ENCODE measurements at places on chromosomes 3 and 15. TPM values are rescaled to one million over a fixed set of nuclear protein-coding genes. Genes with fewer than 3 reads are reported as not detected.

RNU5B-1 gene
- 27.3 TPM for total RNA-seq

BTLA gene
- 29.8 TPM for total RNA-seq

TNK2 gene
- 166 TPM for total RNA-seq

GOLGA8J gene
- 0.80 TPM for total RNA-seq

SLC9C1 gene
- not detected for total RNA-seq

LRRIQ4 gene
- 0.23 TPM for total RNA-seq

CLDN18 gene
- total RNA-seq: not detected

IQCF5 gene
- not detected for total RNA-seq

WNT5A gene
- not detected for total RNA-seq

PDHB gene
- 51.2 TPM for total RNA-seq

PLA2G4B gene
- 21.5 TPM for total RNA-seq

SUSD5 gene
- not detected for total RNA-seq

TYRO3 gene
- 0.28 TPM for total RNA-seq

- H3K27me3 ChIP-seq: no peaks in the 10 kb centered on the region
- H3K4me3 ChIP-seq: no peak overlapping the region
- H3K27ac ChIP-seq: no peak overlapping the region
- no peak for DNase-seq
- no peaks in the 10 kb centered on the region for H3K36me3 ChIP-seq
- no peaks in the 10 kb centered on the region for H3K4me1 ChIP-seq
These were observed 113.2 kb upstream of the NLGN1 start for GRCh38 chr3:173284301-173284700.

GRCh38 chr3:79286882-79287281 lies 480.9 kb downstream of the ROBO1 start:
- H3K4me1 ChIP-seq: no peaks in the 10 kb centered on the region
- H3K4me3 ChIP-seq: no peak overlapping the region
- DNase-seq: no peak
- H3K36me3 ChIP-seq: no peaks in the 10 kb centered on the region
- H3K27ac ChIP-seq: no peak overlapping the region

DNA sequence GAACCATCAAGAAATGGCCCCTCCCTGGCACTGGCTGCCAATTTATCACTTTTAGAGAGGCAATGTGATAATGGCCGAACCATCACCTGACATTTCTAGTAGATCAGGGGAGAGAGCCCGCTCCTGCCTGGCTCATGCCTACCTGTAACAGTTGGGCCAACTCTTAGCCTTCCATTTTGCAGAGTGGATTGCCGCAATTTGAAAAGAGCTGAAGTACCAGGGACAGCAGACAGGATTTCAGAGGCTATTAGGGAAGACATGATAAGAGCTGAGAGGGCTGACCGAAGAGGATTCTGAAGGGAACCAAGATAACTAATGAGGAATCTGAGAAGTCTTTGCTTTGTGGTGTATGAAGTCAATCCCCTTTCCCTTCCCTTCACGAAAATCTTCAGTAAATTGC lies 121.2 kb upstream of the ANKRD28 start:
- no peaks in the 10 kb centered on the region for H3K4me1 ChIP-seq
- H3K27me3 ChIP-seq: peaks cover 3% of the 10 kb centered on the region
- DNase-seq: no peak
- H3K36me3 ChIP-seq: no peaks in the 10 kb centered on the region

DNA sequence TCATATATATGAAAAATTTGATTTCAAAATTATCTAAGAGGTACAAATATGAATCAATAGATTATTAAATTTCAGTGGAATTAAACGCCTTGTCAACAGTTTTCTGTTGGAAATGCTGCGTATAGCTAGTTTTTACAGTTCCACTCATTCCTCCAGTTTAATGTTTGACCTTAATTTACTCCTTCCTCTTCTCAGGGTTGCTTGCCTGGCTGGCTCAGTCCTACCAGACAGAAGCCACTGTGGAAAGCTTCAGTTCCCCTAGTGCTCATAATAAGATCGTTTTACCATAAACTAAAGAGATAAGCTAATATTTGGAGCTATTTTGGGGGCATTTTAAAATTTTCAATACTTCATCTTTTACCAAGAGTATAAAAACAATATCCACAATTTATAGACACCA lies 22.8 kb downstream of the EMC7 start:
- H3K27me3 ChIP-seq: no peaks in the 10 kb centered on the region
- H3K4me3 ChIP-seq: no peak overlapping the region
- DNase-seq: no peak

DNA sequence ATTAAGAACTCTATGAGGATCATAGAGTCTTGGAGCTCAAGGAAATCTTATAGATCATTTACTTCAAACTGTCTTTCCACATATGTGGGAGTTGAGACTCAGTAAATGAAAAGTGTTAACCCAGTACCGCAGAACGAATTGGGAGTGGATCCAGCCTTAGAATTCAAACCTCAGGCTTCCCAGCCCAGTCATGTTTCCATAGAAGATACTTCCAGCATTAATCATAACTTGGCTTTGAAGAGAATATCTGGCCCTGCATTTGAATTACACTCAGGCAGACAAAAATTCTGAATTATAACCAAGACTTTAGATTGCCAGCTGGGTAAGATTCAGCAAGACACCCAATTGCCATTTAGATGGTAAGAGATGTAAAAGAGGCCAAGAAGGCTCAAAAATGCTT lies 972.0 kb downstream of the TUSC7 start:
- no peak overlapping the region for H3K27ac ChIP-seq
- no peak for DNase-seq
- no peak overlapping the region for H3K4me3 ChIP-seq
- no peaks in the 10 kb centered on the region for H3K27me3 ChIP-seq

GRCh38 chr15:81092559-81092902 lies 41.5 kb upstream of the CFAP161 start:
- H3K36me3 ChIP-seq: no peaks in the 10 kb centered on the region
- H3K4me3 ChIP-seq: no peak overlapping the region
- peaks cover 27% of the 10 kb centered on the region for H3K27me3 ChIP-seq
- no peak for DNase-seq

- peak overlapping the region; percentile 93 for H3K4me3 ChIP-seq
These were observed 936 bp downstream of the ZXDC start for GRCh38 chr3:126474498-126475412.

DNA sequence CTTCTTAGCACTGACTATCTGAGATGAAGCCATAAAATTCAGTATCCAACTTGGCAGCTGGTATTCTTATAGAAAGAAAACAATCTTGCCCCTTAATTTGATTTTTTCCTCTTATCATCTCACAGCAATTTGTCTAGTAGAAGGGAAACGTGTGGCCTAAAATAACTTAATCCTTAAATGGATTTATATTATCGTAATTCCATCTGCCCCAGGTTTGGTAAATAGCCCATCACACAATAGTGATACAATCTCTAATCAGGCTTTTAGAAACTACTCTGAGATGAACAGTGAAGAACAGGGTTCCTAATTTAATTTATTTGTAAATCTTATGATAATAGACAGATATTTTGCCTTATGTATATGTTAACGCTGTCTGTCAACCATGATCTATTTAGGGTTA lies 24.8 kb downstream of the PEX5L start:
- H3K27ac ChIP-seq: no peak overlapping the region
- no peak for DNase-seq
- peaks cover 2% of the 10 kb centered on the region for H3K27me3 ChIP-seq

DNA sequence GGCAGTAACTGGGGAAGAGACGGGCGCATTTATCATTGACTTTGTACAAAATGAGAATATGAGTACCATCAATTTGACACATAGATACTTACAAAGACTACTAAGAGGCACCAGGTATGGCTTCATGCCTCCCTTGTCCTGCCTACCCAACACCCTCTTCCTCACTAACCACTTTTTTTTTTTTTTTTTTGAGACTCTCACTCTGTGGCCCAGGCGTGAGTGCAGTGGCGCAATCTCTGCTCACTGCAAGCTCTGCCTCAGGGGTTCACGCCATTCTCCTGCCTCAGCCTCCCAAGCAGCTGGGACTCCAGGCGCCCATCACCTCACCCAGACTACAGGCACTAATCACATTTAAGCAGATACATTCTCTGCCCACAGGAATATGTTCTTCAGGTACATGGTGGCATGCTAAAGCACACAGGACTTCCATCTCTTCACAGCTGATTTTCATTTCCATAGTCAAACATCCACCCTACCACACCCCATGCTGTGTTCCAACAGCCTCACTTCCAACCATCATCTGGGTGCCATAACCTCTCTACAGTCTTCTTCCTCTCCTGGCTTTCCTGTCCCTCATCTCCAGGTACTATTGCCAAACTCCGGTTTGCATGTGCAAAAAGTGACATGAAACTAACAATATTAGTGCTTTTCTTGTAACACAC lies 41.7 kb downstream of the RAB27A start:
- peak overlapping the region; percentile 0 for H3K4me3 ChIP-seq
- no peak for DNase-seq
- peaks cover 51% of the 10 kb centered on the region for H3K4me1 ChIP-seq
- no peaks in the 10 kb centered on the region for H3K27me3 ChIP-seq
- peak overlapping the region; percentile 6 for H3K27ac ChIP-seq

DNA sequence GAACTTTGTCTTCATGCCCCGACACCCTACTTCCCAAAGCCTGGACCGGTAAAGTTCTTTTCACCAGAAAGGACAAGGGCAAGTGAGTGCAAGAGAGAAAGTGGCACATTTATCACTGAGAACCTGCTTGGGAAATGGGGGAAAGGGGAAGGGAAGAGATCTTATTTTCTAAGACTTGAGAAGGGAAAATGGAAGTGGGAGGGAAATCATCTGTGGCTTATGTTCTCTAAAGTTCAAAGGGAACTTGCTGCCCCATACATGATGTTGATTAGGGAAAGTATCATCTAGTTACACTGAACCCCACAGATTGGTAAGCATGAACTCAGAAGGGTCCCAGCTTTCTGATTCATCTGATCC lies 199.5 kb upstream of the LPP start:
- no peak for DNase-seq
- H3K27me3 ChIP-seq: peaks cover 2% of the 10 kb centered on the region
- H3K4me1 ChIP-seq: peaks cover 63% of the 10 kb centered on the region
- no peak overlapping the region for H3K4me3 ChIP-seq

DNA sequence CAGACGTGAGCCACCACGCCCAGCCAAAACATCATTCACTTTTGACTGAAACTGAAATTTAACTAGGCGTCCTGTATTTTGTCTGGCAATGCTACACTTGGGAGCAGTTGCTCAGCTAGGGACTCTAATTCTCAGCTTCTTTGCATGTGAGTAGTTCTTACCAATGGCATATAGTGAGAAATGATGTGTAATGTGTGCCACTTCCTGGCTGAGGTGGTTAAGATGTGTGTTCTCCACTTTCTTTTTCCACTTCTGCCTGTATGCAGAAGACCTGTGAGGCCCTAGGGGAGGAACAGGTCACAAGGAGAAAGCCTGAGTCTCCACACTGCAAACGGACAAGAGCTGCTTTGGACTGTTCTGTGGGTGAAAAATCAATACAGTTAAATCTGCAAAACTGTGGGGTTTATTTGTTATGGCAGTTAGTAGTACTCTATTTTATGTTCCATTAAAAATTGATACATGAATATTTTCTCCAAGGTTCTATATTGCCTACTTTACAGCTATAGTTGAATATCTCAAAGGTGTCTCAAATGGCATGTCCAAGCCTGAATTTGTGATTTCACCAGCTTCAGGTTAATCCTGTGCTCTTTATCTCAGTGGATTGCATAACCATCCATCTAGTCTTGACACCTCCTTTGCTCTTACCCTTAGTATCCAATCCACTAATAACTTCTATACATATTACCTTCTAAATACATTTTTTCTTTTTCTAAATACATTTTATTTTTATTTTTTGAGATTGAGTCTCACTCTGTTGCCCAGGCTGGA lies 59.3 kb downstream of the NR1D2 start:
- H3K4me1 ChIP-seq: peaks cover 6% of the 10 kb centered on the region
- no peak overlapping the region for H3K4me3 ChIP-seq
- H3K27me3 ChIP-seq: peaks cover 9% of the 10 kb centered on the region
- DNase-seq: no peak
- H3K27ac ChIP-seq: no peak overlapping the region

GRCh38 chr3:88151358-88151757 lies 1.6 kb downstream of the C3orf38 start:
- peaks cover 16% of the 10 kb centered on the region for H3K36me3 ChIP-seq
- H3K27ac ChIP-seq: no peak overlapping the region
- H3K4me1 ChIP-seq: peaks cover 28% of the 10 kb centered on the region
- peak overlapping the region; percentile 96 for H3K4me3 ChIP-seq
- H3K27me3 ChIP-seq: no peaks in the 10 kb centered on the region

DNA sequence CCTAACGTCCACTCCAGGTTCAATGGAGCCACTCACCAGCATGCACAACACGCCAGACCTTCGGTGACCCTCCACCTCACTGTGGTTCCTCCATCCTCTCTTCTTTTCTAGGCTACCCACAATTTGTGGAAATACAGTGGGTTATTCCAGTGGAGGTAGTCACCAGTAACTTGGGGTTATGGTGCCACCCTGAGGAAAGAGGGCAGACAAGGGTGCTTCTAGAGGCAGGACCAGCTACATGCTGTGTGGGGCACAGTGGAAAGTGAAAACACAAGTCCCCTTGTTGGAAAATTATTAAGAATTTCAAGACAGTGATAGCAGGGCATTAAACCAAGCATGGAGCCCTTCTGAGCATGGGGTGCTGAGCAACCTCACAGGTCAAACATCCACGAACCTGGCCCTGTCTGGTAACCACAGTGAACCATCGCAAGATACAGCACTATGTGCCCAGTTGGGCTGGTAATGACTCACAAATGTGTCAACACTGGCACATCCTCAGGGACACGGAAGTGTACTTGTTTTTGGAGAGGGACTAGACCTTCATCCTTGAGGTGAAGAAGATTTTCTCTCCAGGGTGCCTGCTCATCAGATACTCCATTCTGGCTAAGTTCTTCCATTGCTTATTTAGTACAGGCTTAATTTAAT lies 166.7 kb downstream of the STT3B start:
- H3K36me3 ChIP-seq: peaks cover 3% of the 10 kb centered on the region
- no peak overlapping the region for H3K4me3 ChIP-seq
- no peak for DNase-seq
- no peak overlapping the region for H3K27ac ChIP-seq
- no peaks in the 10 kb centered on the region for H3K4me1 ChIP-seq

DNA sequence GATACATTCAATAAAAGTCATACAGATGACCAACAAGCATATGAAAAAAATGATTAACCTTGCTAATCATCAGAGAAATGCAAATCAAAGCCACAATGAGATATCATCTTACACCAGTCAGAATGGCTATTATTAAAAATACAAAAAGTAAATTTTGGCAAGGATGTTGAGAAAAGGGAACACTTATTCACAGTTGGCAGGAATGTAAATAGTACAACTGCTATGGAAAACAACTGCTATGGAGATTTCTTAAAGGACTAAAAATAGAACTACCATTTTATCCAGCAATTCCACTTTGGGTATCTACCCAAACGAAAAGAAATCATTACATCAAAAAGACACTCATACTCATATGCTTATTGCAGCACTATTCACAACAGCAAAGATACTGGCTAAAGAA lies 1121.8 kb downstream of the TBL1XR1 start:
- no peak for DNase-seq
- no peaks in the 10 kb centered on the region for H3K36me3 ChIP-seq
- H3K4me1 ChIP-seq: no peaks in the 10 kb centered on the region
- H3K27me3 ChIP-seq: no peaks in the 10 kb centered on the region
